Globus pallidus (tissue), 1 donor: ENCODE measurements at places on chromosomes 16 and 17.
A peak's percentile ranks its signal among the peaks of the same experiment; 100 is the strongest.

DNA sequence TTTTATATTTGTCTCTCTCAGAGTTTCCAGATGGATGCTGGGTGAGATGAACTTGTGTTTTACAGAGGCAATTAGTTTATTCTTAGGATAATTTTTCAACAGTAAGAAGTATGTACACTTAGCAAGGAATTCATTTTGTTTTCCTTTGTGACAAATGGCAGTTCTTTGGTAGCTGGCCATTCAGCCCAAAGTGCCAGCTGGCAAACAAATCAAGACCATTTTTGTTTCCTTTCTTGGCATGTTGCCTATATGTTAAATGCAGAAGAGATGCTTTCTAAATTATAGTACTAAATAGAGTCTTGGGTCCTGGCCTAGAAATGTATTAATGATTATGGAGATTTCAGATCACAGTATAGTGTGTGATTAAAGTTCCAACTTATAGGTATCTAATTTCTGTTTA, 337.1 kb downstream of the CNTNAP4 start:
- peak; percentile 66 for DNase-seq

- no peak for DNase-seq
Observed at GRCh38 chr16:12314653-12315185, 338.2 kb downstream of the SNX29 start.

GRCh38 chr16:77496934-77497333, 62.1 kb upstream of the ADAMTS18 start:
- no peak for DNase-seq

DNA sequence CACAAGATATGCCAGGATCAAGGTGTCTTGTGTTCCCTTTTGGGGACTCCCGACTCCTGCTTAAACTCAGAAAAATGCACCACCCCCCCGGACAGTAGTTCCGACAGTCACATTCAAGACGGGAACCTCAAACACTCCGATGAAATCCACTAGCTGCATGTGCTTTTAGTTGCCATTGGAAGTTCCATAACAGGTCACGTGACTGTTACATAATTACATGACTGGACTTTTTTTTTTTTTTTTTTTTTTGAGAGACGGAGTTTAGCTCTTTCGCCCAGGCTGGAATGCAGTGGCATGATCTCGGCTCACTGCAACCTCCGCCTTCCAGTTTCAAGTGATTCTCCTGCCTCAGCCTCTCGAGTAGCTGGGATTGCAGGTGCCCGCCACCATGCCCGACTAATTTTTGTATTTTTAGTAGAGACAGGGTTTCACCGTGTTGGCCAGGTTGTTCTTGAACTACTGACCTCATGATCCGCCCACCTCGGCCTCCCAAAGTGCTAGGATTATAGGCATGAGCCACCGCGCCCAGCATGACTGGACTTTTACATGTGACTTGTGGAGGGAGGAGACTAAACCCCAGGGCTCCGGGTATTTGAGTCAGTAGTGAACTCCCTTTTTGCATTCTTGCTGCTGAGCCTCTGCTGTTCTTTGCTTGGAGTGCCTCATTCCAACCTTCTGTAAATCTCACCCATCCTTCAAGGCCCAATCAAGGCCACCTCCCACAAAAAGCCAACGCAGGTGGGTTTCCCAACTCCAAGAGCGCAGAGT, 1.6 kb downstream of the SIRT7 start:
- no peak for DNase-seq

DNA sequence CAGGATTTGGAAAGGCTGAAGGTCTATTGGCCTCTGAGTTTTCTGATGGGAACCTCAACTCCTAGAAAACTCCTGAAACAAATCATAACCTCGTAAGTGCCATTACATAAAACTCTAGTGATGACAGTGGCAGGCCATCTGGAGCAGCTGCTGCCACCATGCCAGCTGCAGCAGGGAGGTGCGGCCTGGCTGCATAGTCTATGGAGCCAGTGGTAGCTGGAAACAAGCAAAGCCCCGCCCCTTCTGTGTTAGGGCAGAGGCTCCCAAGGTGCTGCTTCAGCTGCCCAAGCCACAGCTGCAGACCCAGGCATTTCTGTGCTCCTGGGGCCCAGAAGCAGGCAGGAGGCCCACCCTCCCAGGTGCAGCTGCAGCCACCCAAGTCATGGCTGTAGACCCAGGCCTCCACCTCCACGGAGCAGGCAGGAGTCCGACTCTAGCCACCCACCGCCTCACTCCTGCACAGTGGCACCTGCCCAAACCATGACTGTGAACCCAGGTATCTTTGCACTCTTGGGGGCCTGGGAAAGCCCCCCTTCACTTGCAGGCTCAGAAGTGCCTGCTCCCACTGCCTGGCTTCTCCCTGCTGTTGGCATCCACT, 254.1 kb upstream of the KCNJ16 start:
- DNase-seq, result no peak

DNA sequence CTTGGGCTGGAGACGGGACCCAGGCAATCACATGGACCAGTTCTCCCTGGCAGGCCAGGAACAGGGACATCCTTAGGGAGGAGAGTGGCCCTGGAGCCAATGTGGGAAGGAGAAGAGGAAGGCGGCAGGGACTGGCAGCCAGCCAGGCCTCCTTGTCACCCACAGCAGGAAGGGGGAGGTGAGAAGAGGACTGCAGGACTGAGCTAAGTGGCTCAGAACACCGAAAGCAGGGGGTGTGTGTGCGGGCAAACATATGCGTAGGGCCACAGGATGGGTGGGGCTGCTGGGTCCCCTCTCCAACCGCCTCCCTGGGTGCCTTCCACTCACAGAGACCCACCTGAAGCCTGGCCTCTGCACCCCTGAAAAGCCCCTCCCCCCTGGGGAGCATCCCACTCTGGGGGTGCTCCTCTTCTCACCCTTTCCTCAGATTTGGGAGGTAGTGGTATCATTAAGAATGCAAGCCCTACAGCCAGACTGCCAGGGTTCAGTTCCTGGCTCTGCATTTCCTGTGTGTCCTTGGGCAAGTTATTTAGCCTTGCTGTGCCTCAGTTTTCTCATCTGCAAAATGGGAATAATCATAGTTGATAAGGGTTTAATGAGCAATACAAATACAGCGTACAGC, 8.1 kb downstream of the PNMT start:
- DNase-seq, result no peak

DNA sequence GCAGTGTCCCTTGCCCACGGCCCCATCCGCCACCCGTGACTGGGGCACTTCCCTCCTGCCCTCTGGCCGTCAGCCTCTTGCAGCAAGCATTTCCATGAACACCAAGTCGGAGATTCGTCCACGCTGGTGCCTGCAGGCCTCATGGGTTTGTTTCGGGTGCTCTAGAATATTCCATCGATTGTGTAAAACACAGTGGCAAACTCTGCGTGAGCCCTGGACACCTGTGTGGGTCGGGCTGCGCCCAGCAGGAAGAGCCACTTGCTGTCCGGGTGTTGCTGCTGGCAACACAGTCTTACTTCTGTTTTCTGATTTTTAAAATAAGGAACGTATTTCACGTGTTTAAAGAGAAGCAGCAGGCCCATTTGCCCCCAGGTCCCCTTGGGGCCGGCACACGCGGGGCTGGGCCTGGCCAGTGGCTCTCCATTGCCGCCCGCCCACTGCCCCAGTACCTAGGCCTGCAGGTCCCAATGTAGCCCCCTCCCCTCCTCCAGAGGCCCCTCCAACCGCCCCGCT, 10.0 kb downstream of the CYBC1 start:
- peak; percentile 31 for DNase-seq

GRCh38 chr16:56191156-56191815, at the start of gene GNAO1:
TSS of gene GNAO1 (plus strand) at chr16:56191489. CDS start at chr16:56192236, 747 bp downstream.
- peak; percentile 92 for DNase-seq

DNA sequence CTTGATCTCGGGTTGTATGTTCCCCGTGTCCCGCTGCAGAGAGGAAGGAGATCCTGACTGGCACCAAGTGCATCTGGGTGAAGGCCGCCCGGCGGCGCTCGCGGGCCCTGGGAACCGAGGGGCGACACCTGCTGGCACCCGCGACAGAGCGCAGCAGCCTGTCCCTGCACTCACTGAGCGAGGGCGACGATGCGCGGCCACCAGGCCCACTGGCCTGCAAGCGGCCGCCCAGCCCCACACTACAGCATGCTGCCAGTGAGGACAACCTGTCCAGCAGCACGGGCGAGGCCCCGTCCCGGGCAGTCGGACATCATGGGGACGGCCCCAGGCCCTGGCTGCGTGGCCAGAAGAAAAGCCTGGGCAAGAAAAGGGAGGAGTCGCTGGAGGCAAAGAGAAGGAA, 7.5 kb downstream of the BTBD17 start:
- DNase-seq, result no peak

DNA sequence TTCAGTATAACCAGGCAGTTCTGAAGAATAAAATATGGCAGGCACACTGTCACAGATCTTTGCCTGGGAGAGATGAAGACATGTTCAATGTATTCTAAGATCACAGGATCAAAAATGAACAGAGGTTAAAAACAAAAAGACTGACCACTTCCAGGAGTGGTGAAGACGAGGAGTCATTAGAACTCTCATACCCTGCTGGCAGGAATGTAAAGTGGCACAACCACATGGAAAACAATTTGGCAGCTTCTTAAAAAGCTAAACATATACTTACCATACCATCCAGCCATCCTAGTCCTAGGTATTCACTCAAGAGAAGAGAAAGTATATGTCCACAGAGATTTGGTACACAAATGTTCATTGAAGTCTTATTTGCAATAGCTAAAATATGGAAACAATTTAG, 406.3 kb downstream of the NPIPA8 start:
- no peak for DNase-seq

- no peak for DNase-seq
Observed at GRCh38 chr16:46629331-46630219, 8.4 kb upstream of the SHCBP1 start.

GRCh38 chr16:57112403-57113041, 20.1 kb downstream of the CPNE2 start:
- DNase-seq, result no peak

- DNase-seq, result no peak
Observed at GRCh38 chr16:68003031-68003430, 3.7 kb upstream of the DPEP2 start.

DNA sequence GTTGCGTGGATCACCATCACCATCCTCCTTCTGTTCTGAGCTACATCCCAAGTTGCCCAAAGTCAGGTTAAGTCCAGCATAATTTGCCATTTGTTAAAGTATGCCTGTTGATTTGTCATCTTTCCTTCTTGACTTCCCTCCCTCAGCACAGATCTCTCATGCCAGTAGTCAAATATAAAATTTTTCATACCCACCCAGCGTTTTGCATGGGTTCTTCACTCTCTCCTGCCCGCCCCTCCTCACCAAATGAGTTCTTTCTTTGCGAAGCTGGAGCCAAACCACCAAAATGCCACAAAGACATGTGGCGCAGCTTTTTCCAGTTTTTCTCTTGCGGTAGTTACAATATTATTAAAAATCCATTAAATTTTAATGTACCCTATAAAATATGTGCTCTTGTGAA, 167.2 kb downstream of the MSI2 start:
- DNase-seq, result no peak

- peak; percentile 67 for DNase-seq
Observed at GRCh38 chr17:81084680-81085419, 49.9 kb downstream of the BAIAP2 start.

GRCh38 chr17:39894681-39895376, 23.6 kb downstream of the GSDMB start:
- no peak for DNase-seq

- DNase-seq, result no peak
Observed at GRCh38 chr16:79811541-79811940, 211.0 kb upstream of the MAF start.

DNA sequence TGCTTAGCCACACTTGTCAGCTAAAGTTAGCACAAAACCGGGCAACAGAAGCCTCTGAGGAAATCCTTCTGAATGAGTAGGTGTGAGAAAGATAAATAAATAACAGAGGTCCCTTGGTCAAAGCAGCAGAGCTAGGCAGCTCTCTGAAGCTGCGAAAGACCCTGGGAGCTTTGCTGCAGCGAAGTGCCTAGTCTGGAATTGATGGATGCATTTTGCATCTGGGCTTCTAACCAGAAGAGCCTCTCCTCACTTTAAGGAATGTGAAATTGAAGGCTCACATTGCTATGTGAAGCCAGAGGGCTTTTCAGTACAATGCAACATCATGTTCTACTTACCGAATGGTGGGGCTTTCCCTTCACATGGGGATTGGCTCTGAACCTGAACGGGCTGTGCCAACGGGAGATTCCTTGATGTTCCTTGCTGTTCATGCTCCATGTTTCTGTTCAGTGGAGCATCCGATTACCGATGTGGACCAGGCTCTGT, 274.6 kb downstream of the HS3ST3B1 start:
- DNase-seq, result no peak

- no peak for DNase-seq
Observed at GRCh38 chr17:49901460-49902331, 53.8 kb upstream of the TAC4 start.

DNA sequence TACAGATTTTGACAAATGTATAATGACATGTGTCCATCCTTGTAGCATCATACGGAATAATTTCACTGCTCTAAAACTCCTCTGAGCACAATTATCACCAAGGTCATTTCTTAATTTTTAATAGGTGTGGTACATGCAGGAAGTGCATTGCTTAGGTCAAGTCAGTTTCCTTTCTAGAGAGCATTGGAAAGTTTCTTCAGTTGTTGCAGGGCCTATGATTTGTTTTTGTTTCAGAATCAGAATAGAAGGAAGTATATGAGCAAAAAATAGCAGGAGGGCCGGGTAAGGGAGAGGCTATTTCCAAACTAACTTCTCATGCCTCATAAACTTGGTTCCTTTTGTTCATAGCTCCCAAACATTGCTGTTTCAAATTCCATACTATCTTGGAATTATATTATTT, 24.0 kb upstream of the SLFN5 start:
- DNase-seq, result peak; percentile 4

- DNase-seq, result no peak
Observed at GRCh38 chr17:75888484-75888883, 8.3 kb downstream of the TRIM65 start.

GRCh38 chr17:79054200-79054960, 20.2 kb upstream of the ENGASE start:
- DNase-seq, result no peak

DNA sequence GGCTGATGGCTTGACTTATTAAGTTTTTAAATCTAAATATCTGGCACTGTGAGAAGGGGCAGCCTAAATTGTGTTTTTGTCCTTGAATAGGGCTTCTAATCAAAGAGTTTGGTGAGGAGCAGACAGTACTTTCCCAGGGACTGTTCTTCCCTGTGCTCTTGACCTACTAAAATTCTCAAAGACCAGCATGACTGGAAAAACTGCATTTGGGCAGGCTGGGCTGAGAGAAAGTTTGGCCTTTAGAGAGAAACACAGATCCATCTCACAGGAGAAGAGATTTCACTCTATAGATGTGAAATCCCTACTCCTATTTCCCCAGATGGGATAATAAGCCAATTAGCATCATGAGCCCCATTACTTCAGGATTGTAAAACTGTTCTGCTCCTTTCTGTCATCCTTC, 7.3 kb downstream of the PCTP start:
- DNase-seq, result no peak
